ENCODE measurements at places on chromosomes 2 and 18. TPM values are rescaled to one million over a fixed set of nuclear protein-coding genes. Genes with fewer than 3 reads are reported as not detected.
A peak's percentile ranks its signal among the peaks of the same experiment; 100 is the strongest.

IGFBP2 gene
- 146 TPM for polyA plus RNA-seq

CDH19 gene
- polyA plus RNA-seq = 0.92 TPM

DNA sequence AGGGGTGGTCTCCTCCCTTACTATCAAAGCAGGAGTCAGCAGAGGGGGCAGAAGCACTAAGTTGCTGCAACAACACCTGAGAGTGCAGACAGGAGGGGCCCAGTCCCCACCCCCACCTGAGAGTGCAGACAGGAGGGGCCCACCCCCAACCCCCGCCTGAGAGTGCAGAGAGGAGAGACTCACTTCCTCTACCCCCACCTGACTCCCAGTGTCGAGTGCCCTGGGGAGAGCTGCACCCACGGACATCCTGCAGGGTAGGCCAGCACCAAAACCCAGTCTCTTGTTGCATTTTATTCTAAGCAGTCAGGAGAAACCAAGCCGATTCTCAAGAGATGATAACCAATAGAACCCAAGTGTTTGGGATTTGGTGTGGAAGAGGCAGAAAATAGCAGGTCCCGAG is 78.4 kb downstream of the NAPG start:
- no peak for DNase-seq

CCDC141 gene
- 81.5 TPM for polyA plus RNA-seq

- DNase-seq = no peak
Observed at GRCh38 chr2:25168256-25169072, at the start of gene POMC. TSS of gene POMC (minus strand) at chr2:25168580. CDS start at chr2:25164772, 3,808 bp downstream.

GRCh38 chr18:41524674-41525470 is 430.2 kb upstream of the PIK3C3 start:
- DNase-seq = no peak

GRCh38 chr2:56648802-56649201 is 465.0 kb downstream of the CCDC85A start:
- DNase-seq = no peak

GRCh38 chr2:27135478-27135955 is 1.1 kb upstream of the PREB start:
- no peak for DNase-seq

LYPD1 gene
- 3.3 TPM for polyA plus RNA-seq

UGT1A10 gene
- not detected for polyA plus RNA-seq

DNA sequence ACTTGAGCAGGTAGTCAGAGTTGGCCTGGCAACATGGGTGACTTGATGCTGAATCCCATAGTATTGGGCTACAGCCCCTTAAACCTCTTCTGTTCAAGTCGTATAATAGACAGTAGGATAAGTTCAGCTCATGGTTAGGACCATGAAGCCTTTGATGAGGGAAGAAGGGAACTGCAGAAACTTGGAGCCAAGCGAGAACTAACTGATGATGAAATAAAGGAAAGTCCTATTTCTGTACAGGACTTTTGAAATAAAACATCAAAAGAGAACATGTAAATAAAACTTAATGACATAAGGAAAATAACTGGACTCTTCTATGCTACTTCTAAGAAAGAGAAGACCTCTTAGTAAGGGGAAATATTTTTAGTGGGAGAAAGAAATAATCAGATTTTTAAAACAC is 51.2 kb upstream of the UGP2 start:
- no peak for DNase-seq

GRCh38 chr2:186101616-186102015 is 363.0 kb downstream of the FSIP2 start:
- DNase-seq = peak; percentile 64

FBXO48 gene
- 1.8 TPM for polyA plus RNA-seq

ZCCHC2 gene
- polyA plus RNA-seq = 9.4 TPM

GRCh38 chr2:45750001-45750400 is 98.5 kb downstream of the PRKCE start:
- no peak for DNase-seq

DNA sequence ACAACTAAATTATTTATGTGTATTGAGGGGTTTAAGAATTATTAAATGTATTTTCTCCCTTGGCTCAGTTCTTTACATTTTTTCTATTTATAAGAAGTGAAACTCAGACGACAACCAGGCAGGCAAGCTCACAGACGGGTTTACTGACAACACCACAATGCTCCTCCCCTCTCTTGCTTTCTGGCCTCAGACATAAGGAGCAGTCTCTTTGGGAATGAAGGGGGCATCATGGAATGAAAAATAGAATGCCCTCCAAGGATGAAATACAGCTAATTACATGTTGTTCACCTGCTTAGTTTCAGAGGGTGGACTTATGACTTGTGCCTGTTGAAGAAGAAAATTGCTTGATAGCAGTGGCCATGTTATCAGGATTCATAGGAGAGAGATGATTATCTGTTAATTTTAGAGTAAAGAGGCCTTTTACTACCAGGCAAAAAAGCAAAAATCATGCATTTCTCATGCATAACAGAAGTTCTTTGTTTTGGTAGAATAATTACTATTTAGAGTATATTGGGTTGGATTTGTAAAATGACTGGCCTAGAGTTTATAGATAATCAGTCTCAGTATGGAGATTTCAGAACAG is 172.1 kb upstream of the LRRTM1 start:
- no peak for DNase-seq

DNA sequence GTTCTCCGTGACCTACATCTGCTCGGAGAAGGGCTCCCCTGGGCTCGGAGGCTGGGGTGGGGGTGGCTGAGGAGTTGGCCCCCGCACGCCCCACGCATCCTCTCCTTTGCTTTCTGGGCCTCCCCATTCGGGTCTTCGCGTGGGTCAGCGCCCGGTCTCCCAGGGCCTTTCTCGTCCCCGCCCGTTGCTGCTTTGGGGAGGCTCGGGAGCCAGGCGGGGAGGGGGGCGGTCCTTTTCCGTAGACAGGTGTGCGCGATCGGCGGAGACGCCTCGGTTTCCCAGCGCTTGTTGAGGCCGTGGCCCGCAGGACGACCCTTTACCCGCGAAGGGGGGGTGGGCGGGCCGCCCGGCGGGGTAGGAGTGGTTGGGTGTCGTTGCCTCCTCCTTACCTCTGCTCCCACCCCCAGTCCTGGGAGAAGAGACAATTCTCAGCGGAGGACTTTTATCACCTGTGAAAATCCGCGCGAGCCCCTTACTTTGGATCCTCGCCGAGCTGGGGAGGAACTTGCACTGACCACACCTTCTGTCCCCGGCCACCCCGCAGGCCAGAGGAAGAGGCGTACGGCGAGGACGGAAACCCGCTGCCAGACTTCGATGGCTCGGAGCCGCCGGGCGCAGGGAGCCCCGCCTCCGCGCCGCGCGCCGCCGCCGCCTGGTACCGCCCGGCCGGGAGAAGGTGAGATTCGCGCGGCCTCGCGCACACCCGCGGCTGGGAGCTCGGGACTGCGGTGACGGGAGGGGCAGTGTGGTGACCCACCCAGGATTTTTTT is 2.6 kb downstream of the ADCYAP1 start:
- no peak for DNase-seq

GRCh38 chr2:207165121-207166038 is at the start of gene KLF7:
TSS of gene KLF7 (minus strand) at chr2:207165948. CDS start at chr2:207165568, 380 bp downstream.
- no peak for DNase-seq

DNA sequence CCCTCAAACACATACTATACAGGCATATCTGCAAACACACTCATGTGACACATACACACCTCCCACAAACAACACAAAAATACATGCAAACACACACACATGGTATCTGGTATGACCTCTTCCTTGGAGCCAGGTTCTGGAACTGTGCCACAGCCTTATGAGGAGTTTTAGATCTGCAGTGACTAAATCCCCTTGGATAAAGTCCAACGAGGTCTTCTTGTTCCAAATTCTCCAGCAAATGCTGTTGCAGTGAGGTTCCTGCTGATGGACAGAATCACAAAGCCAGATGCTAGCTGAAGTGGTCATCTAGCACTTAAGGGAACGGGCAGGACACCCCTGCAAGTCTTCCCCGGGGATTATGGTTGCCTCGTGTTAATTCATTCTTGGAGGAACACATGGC is 54.5 kb upstream of the DAPL1 start:
- DNase-seq = no peak

DNA sequence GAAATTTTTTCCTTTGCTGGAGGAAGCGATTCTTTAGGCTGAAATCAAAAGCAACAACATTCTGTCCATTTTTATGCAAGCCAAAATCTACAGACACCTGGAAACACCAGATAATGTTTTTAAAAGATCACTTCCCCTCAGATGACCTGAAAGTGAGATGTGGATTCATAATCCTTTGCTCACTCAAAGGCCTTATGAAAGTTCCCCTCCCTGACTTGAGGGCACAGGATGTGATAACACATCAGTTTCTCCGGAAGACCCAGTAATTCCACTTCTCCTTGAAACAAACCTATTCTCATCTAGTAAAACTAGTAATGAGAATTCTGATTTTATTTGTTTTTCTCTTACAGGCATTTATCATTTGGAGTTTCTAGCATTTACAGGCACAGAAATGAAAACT is 218.3 kb upstream of the RND3 start:
- no peak for DNase-seq

- no peak for DNase-seq
Observed at GRCh38 chr2:227413371-227413770, 25.6 kb upstream of the SCYGR1 start.

CHRND gene
- polyA plus RNA-seq = 173 TPM

ALPG gene
- not detected for polyA plus RNA-seq

GRCh38 chr2:24432735-24433134 is 58.3 kb upstream of the NCOA1 start:
- no peak for DNase-seq

GLI2 gene
- polyA plus RNA-seq = 10.8 TPM

GRCh38 chr18:55593888-55594287 is 5.9 kb upstream of the TCF4 start:
- DNase-seq = no peak

C2orf74 gene
- polyA plus RNA-seq = 20.9 TPM

- DNase-seq = peak; percentile 50
Observed at GRCh38 chr2:153871231-153872221, at the start of gene GALNT13. TSS of gene GALNT13 (plus strand) at chr2:153871922.

GKN2 gene
- polyA plus RNA-seq = not detected

DNA sequence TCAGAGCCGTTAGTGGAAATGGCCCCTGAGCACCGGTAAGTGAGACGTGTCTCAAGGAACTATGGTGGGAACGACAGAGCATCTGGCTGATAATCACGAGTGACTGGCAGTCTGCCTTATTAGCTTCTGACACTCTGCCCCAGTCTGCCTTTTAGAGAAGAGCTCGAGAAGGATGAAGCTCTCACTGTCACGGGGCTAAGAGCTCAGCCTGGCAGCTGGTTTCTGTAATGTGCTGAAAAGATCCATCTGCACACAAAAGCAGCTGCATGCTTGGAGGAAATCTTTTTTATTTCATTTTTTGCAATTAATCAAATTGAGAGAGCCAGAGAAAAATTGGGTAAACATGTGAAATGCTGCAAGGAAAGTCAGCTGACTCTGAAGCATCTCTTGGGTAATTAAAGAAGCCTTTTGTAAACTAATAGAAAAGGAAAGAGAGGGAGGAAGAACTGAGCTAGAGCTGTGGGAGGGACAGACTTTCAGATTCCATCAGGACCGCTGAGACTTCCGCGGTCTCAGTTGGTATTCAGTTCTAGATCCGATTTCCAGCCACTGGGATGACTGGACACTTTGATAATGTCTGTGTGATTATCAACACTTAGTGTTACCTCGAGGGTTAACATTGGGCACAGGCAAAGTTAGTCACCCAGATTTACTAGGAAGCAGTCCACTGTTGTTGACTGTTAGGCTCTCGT is 24.4 kb downstream of the MBP start:
- DNase-seq = no peak

GRCh38 chr18:42330296-42330695 is 375.3 kb downstream of the PIK3C3 start:
- no peak for DNase-seq

DNA sequence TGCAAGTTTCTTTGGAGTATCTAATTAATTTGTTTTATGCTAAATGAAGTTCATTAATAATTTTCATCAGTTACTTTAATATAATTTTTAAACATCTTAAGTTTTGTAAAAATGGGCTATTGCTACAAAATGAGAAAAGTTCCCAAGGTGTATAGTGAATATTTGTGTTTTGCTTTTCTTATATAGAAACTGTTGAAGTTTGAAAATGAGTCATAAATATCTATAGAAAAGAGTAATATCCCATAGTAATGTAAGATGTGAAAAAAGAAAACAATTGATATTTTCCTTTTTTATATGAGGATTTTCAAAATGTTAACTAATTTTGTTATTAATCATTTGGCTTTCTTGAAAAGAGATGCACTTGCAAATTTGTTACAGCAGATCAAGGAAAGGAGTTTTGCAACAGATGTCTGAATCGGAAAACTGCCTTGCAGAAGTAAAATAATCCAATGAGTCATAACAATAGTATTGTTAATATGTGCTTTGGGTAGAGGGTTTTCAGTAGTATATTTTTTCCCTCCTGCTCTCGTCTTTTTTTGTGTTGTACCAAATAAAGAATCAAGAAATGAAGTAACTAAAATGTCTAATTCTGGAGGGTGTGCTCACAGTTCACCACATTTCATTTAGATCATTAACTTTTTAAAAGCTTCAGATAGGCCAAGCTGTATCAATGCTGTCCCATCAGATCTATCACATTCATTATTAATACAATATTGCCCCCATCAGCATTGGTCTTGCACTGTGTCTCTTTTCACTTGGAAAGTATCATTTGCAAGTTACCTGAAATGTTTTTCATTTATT is 15.5 kb downstream of the DUSP19 start:
- DNase-seq = no peak

GRCh38 chr2:99256677-99257076 is 1.2 kb upstream of the LYG2 start:
- DNase-seq = no peak

DNA sequence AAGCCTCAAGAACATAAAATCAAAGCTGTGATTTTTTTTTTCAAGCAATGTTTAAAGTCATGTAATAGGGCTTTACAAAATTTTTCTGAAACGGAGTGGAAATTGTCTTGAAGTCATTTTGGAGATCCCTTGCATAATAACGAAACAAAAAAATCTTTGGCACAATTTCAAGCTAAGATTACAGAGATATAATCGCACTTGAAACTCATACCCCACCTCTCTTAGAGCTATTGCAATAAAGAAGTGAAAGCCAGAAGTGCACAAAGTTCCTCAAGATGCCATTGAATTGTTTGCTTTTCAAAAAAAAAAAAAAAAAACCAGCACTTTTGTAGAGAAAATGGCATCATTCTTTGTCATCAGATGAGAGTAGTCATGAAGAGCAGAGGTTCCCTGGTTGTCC is 152.3 kb downstream of the PAX3 start:
- no peak for DNase-seq

GRCh38 chr2:237724811-237725478 is 73.6 kb upstream of the RBM44 start:
- no peak for DNase-seq

MEP1B gene
- not detected for polyA plus RNA-seq

MC2R gene
- polyA plus RNA-seq = 0.23 TPM

DNA sequence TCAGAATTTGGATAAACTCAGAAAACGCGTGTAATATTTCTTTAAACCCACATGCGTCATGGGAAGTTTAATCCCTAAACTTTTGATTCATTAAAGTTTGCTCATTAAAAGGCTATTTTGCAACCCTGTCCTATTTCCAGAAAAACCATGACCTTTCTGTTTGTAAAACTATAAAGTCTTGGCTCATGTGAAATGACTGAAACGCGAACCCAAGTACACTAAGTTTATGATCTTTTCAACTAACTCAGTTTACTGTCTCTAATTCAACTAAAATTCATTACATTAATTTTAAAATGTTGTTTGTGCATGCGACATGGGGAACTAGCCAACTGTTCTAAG is 3.9 kb upstream of the RPL31 start:
- no peak for DNase-seq

TSPYL6 gene
- polyA plus RNA-seq = not detected

SERPINB3 gene
- polyA plus RNA-seq = not detected

GRCh38 chr2:52395912-52396311 is 1364.0 kb upstream of the NRXN1 start:
- DNase-seq = peak; percentile 43

- DNase-seq = no peak
Observed at GRCh38 chr2:223060201-223060825, 8.3 kb downstream of the KCNE4 start.

Measured in hindlimb muscle (tissue), 1 donor.